ENCODE measurements at places on chromosomes 5 and 9.

DNA sequence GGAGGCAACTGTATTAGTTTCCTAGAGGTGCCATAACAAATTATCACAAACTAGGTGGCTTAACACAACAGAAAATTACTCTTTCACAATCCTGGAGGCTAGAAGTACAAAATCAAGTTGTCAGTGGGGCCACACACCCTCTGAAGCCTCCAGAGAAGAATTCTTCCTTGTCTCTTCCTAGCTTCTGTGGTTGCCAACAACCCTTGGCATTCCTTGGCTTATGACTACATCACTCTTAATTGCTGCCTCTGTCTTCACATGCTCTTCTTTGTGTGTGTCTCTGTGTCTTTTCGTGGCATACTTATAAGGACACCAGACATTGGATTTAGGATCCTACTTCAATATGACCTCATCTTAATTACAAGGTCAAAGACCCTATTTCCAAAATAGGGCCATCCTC is 327.5 kb downstream of the CHSY3 start:
- DNase-seq, result no peak

DNA sequence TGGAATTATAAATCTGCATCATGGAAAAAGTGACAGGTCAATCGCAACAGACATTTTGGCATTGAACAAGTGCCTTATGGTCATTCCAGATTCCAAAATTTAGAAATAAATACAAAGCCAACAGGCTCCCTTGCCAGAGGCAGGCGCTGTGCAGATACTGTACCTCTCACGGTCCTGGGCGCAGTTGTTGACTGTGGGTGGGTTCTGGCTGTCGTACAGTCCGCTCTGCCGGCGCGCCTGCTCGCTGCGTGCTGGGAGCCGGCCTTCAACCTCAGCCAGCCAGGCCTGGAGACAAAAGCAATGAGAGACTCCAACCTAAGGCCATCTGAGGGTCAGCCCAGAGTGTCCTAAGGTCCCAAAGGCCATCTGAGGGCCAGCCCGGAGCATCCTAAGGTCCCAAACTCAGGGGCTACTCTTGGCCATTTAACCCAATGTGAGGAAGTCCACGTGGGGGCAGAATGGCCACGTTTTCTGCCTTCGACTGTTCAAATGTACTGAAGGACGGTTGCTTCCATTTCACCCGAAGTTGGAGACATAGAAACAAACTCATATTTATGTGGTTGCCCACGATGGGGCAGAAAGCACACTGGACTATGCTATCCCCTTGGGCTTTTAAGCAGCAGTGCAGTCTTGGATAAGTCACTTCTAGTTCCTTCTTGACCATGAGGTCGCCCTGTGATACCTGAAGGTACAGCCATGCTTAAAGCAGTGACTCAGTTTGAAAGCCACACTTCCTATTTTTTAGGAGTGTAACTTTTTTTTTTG is 65.2 kb downstream of the USP20 start:
- DNase-seq, result no peak

DNA sequence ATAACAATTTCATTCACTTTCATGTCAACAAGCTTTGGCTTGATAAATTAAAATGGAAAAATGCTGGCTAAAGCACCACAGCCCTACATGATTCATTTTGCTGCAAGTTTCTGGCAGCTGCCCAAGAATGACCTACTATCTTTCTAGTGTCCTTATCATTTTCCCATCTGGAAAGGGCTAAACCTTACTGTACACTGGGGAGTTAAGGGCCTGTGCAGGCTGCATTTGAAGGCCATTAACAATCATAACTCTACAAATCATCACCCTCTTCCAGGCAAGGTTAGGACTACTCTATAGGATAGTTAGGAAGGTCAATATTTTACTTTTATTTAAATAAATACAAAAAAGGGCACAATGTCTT is 579.7 kb upstream of the ZNF608 start:
- no peak for DNase-seq

GRCh38 chr5:1962619-1963355 is 80.1 kb upstream of the IRX4 start:
- DNase-seq, result no peak

GRCh38 chr5:83077662-83078261 is 415 bp downstream of the XRCC4 start:
- DNase-seq, result no peak

DNA sequence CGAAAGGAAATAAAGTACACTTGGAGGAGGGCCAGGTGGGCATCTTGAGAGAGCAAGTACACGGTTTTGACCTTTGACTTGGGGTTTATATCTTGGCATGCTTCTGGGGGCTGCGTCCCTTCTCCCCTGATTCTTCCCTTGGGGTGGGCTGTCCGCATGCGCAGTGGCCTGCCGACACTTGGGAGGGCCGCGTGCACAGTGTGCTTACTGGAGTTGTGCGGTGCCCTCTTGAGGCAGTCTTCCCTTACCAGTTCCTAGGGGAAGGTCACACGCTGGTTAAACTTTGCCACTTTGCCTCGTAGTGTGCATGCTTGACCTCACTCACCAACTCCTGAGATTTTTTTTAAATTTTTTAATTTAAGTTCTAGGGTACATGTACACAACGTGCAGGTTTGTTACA is 4.3 kb upstream of the CLPTM1L start:
- no peak for DNase-seq

DNA sequence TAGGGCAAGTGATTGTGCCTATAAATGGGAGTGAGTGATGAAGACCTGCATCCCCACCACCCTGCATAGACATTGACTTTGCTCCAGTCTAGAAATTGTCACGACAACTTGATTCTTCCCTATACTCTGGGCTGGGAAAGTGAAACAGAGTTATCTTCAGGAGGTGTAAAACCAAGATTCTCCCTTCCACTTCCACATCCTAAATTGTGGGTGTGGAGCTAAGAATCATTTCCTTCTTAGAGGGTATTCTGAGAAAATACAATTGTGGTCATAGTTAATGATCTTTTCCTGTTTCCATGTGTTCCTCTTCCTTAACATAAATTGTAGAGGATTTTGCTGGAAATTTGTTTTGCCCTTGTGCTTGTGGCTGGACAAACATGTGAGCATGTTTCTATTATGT is 96.8 kb upstream of the PJA2 start:
- no peak for DNase-seq

GRCh38 chr9:36211510-36211909 is 20.8 kb downstream of the CLTA start:
- DNase-seq, result no peak

DNA sequence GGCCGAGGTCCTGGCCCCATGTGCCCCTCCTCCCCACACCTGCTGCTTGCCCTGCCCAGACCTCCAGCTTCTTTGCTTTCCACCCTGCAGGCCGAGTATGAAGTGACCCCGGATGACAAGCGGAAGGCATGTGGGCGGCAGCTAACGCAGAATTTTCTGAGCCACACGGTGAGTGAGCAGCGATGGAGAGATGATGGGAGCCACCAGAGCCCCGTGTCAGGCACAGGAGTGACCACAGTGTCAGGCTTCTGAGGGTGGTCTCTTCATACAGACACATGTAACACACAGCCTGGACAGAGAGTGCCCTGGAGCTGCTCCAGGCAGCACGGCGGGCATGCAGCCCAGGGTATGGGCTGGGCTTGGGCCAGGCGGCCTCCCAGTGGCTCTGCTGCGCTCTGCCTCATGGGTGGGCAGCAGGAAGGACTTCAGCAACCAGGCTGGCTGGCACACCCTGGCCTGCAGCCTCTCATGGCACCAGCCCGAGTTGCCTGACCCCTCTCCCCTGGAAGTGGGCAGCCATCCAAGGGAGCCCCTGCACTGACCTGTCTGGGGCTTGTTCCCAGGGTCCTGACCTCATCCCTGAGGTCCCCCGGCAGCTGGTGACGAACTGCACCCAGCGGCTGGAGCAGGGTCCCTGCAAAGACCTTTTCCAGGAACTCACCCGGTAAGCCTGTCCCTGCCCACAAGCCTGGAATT is 5.8 kb downstream of the GRK6 start:
- DNase-seq, result no peak

DNA sequence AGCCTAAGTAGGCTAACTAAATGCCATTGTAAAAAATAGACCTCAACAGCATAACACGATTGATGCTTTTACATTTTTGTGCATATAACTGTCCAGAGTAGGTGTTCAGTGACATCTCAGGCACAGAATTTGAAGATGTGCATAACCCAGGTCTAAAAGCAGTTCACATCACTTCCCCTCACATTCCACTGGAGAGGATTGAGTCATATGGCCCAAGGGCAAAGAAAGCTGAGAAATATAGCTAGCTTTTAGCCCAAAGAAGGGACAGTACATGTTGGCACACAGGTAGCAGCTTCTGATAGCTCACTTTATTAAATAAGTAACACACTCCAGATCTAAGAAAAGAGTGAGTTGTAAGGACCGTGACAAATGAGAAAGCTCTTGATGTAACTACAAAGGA is 2259.5 kb upstream of the WWC1 start:
- DNase-seq, result no peak

DNA sequence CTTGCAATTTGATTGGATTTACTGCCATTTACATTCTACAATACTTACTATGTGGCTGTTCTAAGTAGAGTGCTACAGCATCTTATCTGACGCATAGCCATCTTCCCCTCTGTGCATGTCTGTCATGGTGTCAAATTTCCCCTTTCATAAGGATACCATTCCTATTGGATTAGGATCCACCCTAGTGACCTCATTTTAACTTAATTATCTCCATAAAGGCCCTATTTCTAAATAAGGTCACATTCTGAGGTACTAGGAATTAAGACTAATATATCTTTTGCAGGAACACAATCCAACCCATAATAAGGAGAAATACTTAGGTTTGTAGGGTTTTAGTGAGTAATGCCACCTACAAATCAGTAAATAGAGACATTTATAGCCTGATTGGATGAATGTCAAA is 268.0 kb downstream of the ADAMTSL1 start:
- no peak for DNase-seq

- DNase-seq, result no peak
Measured at GRCh38 chr9:107982001-107982400, 492.4 kb upstream of the KLF4 start.

DNA sequence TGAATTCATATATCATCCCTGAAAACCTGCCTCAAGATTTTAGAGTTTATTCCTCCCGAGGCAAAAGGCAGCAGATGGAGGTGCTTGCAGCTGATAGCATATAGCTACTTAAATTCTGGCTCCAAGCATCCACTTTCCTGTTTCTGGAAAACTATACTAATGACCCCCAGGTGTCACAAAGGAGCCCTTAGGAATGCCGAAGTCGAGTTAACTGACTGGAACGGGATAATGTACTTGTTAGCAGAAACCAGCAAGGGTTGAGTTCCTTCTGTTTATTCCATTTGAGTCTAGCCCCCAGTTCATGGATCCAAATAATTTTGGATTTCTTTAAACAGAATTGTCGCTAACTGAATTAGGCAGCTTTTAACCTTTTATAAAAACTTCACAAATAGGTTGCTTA is 44.5 kb downstream of the PTTG1 start:
- DNase-seq, result no peak

DNA sequence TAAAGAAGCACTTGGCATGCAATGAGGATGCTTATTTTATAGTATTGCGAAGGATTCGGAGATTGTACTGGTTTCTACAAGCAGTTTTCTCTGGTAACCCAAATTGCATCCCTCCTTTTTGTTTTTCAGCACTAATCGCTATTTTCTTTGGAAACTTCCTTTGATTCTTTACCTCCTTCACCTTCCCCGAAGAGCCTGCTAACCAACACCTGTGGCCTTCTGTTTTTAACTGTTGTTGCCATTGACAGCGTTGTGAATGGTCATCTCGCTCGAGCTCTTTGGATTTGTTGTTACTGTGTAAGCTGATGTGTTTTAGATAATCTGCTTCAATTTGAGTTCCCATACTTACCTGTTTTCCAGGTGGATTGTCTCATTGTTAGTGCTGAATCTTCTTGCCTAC is 1.1 kb downstream of the CNOT6 start:
- DNase-seq, result no peak

Measured in GM06990 (cell line).